ENCODE measurements at places on chromosomes 4 and X.
A peak's percentile ranks its signal among the peaks of the same experiment; 100 is the strongest.

GRCh38 chrX:10104958-10105658, 51.7 kb upstream of the CLCN4 start:
- no peak for DNase-seq

GRCh38 chr4:26731351-26732035, 129.1 kb upstream of the STIM2 start:
- no peak for DNase-seq

GRCh38 chr4:110154582-110154981, 43.8 kb downstream of the ELOVL6 start:
- no peak for DNase-seq

DNA sequence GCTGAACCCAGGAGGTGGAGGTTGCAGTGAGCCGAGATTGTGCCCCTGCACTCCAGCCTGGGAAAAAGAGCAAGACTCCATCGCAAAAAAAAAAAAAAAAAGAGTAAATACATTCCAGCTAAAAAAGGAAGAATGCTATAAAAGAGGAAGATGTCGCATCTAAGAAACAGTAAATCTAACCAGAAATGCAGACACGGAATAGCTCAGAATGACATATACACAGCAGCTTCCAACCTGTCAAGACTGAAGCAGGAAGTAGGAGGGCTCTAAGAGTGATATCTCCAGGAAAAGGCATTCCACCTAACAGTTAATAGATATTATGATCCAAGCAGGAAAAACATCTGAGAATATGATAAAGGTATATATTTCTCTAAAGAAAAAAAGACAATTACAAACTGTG, 16.0 kb downstream of the CLOCK start:
- no peak for DNase-seq

- no peak for DNase-seq
These were observed 49.6 kb upstream of the ATXN3L start for GRCh38 chrX:13369256-13370030.

- no peak for DNase-seq
These were observed 88.0 kb downstream of the IRF2 start for GRCh38 chr4:184386271-184386781.

DNA sequence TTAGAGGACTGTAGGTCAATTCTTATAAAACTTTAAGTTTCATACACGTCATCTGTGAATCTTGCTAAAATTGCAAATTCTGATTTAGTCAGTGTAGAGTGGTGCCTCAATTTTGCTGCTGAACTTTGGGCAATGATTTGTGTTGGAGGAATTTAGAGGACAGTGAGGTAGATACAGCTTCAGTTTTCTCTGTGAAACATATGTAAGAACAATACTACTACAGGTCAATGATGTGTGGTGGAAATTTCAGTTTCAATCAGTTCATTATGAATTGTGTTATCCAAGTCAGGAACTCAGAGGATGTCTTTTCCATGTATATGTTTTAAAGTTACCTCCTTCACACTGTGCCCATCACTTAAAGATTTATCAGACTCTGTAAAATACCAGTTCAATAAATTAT, 1597.8 kb upstream of the PCDH10 start:
- DNase-seq = no peak

- no peak for DNase-seq
These were observed 13.4 kb upstream of the COL25A1 start for GRCh38 chr4:109315818-109316217.

DNA sequence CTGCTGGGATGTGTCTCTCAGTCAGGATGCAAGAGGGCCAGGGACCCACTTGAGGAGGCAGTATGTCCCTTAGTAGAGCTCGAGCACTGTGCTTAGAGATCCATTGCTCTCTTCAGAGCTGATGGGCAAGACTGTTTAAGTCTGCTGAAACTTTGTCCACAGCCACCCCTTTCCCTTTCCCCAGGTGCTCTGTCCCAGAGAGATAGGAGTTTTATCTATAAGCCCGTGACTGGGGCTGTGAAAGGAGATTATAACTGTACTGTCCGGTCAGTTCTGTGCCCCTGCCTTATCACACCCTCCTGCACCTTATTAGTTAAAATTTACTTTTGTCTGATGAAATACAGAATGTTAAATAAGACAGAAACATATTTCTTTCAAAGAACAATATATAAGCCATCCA, 378.4 kb downstream of the PABPC4L start:
- no peak for DNase-seq

- DNase-seq = no peak
These were observed 601 bp downstream of the SLC25A43 start for GRCh38 chrX:119399772-119400101.

- DNase-seq = no peak
These were observed 989 bp upstream of the PCDH10 start for GRCh38 chr4:133147921-133148689.

DNA sequence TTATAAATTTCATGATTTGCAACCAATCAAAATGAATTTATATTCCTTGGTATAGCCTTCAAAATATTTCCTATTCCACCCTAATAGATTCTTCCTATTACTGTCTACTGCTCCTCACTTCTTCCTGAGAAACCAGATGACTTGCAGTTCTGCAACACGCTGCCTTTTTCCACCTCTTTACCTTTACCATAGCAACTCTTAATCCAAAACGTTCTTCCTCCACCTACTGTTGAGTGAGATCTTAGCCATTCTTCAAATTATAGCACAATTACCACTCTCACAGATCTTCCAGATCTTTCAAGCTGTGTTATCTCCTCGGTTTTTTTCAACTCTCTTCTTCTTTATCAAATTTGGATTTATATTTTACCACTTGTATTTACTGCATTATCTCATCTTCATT, 289.8 kb downstream of the ADGRL3 start:
- DNase-seq = no peak

- DNase-seq = no peak
These were observed 12.9 kb downstream of the PCDH18 start for GRCh38 chr4:137519406-137519805.

- no peak for DNase-seq
These were observed 28.0 kb upstream of the ZNF280C start for GRCh38 chrX:130296743-130297142.

GRCh38 chr4:25663781-25664180, 8.1 kb downstream of the SLC34A2 start:
- no peak for DNase-seq

DNA sequence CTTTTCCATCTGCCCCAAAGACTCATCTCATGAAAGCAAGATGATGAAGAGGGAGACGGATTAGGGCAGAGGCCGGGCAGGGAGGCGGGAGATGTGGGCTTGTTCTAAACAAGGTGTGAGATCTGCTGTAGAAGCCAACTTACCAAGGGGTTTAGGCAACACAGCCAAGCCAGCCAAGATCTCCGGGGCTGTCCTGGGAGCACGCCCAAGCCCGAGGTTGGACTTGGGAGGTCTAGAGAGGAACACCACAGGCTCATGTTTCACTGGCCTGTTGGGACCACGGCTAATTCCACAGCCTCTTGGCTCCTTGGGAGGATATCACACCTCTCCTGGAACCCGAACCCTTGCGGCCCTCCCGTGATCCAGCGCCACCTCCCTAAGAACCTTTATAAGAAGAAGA, 171.4 kb downstream of the CRLF2 start:
- DNase-seq = no peak

DNA sequence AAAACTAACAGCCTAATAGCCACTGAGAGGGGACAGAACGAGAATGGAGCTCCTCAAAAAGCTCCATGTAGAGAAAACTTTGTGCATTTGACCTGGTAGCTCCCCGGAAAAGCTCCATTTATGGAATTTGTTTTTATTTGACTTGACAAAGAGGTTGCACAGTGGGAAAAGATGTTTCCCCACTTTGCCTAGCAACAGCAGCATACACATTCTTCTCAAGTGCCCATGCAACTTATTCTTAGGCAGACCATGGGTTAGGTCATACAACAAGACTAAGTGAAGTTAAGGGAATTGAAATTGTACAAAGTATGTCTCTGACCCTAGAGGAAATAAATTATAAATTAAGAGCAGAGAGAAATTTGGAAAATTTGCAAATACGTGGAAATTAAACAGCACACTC, 949.6 kb upstream of the PRKX start:
- DNase-seq = no peak

GRCh38 chrX:17758382-17758781, 21.1 kb downstream of the SCML1 start:
- no peak for DNase-seq

- no peak for DNase-seq
These were observed 46.9 kb downstream of the ACOX3 start for GRCh38 chr4:8393593-8394038.

GRCh38 chrX:41302370-41302769, 31.6 kb upstream of the DDX3X start:
- DNase-seq = no peak

DNA sequence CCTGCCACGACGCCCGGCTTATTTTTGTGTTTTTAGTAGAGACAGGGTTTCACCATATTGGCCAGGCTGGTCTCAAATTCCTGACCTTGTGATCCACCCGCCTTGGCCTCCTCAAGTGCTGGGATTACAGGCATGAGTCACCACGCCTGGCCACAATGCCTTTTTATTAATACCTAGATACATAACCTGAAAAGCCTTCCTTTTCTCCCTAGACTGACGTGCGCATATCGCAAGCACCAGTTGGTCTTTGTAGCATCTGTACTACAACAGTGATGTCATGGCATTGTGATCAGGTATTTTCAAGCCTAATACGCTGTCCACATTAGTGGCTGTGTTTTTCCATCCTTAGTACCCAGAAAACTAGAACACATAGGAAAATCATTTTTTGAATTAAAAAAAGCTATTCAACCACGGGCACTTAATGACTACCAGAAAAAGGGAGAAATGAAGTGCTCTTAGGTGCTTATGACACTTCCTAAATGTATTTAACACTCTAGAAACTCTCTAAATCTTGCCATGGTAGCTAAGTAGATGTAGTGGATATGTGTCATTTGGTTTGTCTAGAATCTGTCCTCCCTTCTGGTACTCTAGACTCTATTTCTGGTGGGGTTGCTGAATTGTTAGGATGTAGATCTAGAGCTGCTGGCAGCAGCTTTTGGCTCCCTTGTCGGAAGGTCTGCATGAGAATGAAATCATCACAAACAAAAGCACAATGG, 707.8 kb downstream of the STIM2 start:
- no peak for DNase-seq

GRCh38 chrX:39320165-39320564, 518.9 kb downstream of the MID1IP1 start:
- no peak for DNase-seq

- DNase-seq = no peak
These were observed 161.5 kb downstream of the PRDM5 start for GRCh38 chr4:120761070-120761469.

- no peak for DNase-seq
These were observed 114.6 kb downstream of the TBCK start for GRCh38 chr4:106201373-106201772.

DNA sequence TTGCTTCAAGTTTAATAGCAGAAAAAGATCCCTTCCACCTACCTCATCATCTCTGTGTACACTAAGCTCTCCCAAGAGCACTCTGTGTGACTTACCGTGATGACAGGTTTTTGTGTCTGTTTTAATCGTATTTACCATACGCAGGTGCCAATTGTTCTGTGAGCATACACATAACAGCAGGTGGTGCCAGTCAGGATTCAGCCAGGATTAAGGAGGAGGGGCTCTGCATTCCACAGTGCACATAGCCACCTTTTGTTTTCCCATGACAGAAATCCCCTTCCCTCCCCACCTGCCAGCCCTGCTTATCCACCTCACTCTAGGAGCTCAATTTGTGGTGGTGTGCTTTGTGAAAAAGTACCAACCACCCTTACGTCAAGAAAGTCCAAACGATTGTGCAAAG, 14.8 kb downstream of the ANK2 start:
- no peak for DNase-seq

DNA sequence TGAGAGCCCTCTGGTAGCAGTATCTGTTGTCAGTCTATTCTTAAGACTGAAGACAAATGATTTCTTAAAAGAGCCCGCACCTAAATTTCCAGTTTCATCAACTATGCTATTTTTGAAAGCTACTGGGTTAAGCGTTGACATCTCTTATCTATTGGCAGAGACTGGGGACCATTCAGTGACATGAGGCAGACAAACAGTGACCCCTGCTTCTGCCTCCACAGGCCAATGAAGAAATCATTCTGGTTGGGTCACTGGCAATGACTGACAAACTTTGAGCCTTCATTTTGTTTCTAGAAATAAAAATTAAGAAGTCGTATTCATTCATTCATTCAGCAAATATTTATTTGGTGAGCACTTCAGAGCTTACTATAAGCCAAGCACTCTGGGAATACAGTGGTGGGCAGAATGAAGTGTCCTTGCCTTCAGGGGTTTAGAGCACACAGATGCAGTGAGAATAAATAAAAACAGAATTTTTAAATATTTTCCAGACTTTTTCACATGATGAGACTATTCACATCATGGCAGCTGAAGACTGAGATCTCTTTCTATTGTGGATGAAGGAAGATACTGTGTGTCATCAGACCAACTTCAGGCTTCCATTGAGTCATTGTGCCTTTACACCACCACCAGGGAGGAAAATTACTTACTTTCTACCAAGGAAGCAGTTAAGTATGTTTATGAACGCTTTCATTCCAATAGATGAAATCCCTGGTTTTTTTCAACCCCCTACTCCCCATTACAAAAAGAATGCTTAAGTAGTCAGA, 36.0 kb downstream of the SORBS2 start:
- DNase-seq = no peak

- peak; percentile 83 for DNase-seq
These were observed 9.7 kb upstream of the KLF3 start for GRCh38 chr4:38654273-38654672.

DNA sequence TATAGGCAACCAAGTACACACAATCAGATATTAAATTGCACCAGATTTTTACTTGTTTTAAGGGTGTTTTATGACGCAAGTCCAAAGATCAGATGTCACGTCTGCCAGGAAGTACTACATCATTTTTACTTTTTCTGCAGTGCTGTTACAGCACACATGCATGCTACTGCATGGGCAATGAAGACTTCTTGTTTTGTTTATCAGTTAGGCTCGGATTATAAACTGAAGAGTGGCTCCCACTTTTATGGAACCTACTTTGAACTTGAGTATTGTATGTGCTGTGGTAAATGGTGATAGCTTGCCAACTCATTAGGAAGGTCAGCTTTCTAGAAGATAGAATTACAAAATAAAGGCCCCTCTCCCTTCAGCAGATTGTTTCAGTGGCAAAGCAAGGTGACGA, 131.6 kb downstream of the CEP135 start:
- no peak for DNase-seq

DNA sequence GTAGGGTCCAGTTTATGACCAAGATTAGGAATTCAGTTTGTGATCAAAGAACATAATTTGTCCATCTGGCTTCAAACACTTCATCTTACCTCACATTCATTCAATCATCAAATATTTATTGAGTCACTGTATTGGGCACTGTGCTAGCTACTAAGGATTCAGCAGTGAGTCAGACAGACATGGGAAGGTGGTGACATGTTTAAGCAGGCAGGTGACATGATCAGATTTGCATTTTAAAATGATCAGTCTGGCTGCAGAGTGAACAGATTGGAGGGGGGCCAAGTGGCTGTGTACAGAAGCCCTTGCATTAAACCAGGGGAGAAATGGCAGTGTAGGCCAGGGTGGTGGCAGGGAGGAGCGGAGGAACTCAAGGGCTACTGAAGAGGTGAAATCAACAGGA, 25.1 kb upstream of the APLN start:
- DNase-seq = no peak

GRCh38 chr4:47615385-47615784, 130.3 kb downstream of the ATP10D start:
- no peak for DNase-seq

- DNase-seq = peak; percentile 29
These were observed 59.5 kb upstream of the KDR start for GRCh38 chr4:55184600-55185523.

Measured in CD4-positive, alpha-beta T cell treated with Interleukin-12 subunit alpha and Interleukin-12 subunit beta, for 1 hour (primary cell).